ENCODE measurements at places on chromosomes 3 and 15.
A peak's percentile ranks its signal among the peaks of the same experiment; 100 is the strongest.

DNA sequence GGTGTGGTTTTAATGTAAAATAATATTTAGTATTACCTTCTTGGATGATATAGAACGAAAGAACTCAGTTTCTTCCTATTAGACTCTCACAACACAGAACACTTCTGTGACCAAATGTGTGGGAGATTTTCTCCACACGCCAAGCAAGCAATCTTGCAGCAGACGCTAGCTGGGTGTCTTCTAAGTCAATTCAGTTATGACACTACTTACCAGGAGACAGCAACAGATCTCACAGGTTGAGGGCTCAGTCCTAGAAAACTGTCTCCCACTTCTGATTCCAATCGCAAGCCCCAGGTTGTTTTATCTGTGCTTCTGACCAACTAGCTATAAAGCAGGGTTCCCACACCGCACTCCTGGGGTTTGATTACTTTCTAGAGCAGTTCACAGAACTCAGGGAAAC lies 41.2 kb downstream of the HERC1 start:
- DNase-seq: no peak

DNA sequence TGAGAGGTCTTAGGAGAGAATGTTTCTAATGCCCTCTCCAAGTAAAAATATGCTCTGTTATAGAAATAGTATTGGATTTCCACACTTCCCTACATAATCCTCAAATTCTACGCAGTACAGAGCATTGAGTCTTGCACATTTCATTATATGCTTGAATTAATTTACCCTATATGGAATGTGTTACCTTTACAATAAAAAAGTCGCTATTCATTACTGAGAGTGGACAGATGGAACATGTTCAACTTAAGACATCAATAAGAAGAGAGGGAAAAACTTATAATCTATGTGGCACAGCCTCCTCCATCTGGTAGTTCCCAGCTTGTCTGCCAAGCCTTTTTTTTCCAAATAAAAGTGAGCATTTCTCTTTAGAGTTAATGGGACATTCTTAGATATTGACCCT lies 417.9 kb downstream of the MECOM start:
- no peak for DNase-seq

GRCh38 chr15:56233549-56233948 lies 10.1 kb downstream of the RFX7 start:
- DNase-seq: no peak

GRCh38 chr3:195895861-195896360 lies 12.4 kb downstream of the TNK2 start:
- peak; percentile 85 for DNase-seq

GRCh38 chr3:33044676-33045075 lies 52.3 kb downstream of the GLB1 start:
- no peak for DNase-seq

GRCh38 chr15:99213187-99213811 lies 36.1 kb downstream of the TTC23 start:
- DNase-seq: peak; percentile 91

GRCh38 chr3:23667536-23668429 lies 138.0 kb upstream of the UBE2E1 start:
- no peak for DNase-seq

DNA sequence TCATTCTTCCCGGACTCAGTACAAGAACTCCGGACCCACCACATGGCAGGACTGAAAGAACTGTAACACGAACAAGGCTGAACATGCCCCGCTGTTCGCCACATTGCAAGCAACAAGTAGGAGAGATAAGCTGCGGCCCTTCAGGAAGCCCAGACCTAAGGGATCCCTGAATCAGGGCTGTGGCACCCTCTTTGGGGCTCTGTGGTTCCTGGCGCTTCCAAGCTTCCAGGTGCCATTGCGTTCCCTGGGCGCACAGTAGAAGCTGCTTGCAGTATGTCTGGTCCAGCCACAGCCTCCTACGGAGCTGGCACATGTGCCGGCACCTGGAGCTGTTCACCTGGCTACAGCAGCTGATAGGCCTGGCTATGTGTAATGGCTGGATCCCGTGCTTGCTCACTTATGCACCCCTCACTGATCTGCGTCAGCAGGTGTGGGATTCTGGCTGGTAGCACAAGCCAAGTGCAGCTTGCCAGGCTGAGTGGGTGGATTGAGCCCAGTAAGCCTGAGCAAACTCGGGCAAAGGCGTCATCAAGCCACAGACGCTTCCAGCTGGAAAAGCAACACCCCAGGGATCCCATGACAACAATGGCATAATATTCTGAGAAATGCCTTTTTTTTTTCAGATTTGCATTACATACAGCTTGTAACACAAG lies 748.6 kb upstream of the GBE1 start:
- DNase-seq: no peak

DNA sequence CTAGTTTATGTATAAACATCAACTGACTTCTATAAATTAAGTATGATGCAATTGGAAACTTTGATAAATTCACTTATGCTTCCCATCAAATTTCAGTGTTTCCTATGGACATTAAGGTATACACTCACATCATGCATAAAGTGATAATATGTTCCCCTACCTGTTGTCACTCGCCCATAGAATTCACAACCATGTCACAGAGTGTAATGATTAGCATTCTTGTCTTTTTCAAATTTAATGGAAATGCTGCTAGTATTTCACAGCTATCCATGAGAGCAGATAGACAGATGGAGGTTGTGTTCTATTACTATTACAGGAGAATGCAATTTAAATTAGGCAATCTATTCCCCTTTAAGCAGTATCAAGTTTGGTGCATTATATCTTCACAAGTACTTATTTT lies 984 bp downstream of the PLSCR4 start:
- DNase-seq: no peak

DNA sequence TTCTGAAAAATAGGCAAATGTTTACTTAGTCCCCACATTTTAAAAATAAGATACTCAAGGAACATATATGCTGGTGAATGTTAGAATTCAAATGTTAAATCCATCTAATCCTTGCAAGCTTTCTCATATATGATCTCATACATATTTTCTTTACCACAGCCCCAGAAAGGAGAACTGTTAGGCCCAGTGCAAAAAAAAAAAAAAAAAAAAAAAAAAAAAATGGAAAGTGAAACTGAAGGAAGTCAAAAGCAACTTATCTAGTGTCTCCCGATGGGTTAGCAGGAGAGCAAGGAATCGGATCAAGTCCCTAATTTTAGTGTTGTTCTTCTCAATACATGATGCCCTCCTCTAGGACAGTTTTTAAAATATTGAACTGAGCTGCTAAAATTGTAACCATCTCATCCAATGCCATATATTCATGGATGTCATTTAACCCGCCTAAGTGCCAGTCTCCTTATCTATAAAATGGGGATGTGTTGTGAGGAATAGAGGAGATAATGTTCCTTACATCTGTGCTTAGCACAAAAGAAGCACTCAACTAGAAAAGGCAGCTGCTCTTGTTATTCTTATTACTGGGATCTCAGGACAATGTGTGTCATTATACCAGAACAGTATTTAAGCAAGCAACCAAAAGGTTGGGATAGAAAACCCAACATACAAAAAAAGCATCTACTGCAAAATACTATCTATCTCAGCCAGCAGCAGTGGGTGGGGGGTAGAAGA lies 279.7 kb downstream of the MAGI1 start:
- DNase-seq: no peak

DNA sequence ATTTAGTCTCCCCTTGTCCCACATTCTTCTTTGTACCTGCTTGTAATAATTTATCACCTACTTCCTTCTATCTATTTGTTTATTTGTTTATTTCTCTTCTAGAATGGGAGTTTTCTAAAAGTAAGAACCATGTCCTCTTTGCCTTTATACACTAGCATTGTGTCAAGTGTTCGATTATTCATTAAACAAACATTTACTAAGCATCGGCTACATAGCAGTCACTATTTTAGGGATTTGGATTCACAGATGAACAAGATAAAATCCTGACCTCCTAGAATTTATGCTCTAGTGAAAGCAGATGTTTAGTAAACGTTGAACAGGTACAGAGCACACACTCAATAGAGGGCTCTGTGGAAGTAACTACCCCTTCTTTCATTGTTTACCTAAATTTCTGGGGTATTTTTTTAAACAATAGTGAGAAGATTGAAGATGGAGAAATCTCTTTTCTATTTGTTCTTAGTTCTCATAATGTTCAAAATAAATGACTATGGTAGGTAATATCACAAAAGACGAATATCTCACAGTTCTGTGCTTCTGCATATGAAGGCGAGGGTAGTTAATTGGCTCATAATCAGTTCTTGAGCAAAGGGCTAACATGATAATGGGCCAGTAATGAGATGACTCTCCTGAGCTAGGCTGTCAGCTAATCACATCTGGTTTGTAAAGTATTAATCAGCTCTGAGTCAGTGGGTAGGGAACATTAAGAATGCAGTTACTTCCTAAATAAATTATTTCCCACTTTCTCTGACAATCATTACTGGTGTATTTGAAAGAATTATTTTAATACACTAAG lies 111.9 kb downstream of the SLC9A9 start:
- no peak for DNase-seq

GRCh38 chr3:127394031-127394430 lies 106.2 kb upstream of the PRR20G start:
- no peak for DNase-seq

DNA sequence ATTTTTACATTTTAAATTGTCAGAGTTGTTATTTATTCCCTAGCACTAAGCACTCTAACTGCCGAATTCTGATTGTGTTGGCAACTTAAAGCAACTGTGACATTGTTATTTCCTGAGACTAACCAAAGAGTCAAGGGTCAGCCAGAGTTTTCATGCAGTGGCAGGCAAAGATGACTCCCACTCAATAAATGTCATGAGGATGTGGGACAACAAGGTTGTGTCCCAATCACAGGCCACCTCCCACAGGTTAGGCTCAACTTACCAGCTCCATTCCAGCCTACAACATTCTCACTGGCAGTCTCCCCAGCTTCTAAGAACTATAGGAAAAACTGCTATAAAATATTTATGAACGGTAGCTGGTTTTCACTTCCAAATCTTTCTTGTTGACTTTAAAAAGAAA lies 80.1 kb downstream of the RSL24D1 start:
- DNase-seq: no peak

GRCh38 chr15:92048739-92049138 lies 195.2 kb downstream of the SLCO3A1 start:
- no peak for DNase-seq

- DNase-seq: no peak
Measured at GRCh38 chr15:47158573-47158972, 558.7 kb upstream of the SEMA6D start.

Measured in Right ventricle myocardium superior (tissue), 1 donor.